T follicular helper cell (primary cell): ENCODE measurements at places on chromosomes 13 and 19.
A peak's percentile ranks its signal among the peaks of the same experiment; 100 is the strongest.

DNA sequence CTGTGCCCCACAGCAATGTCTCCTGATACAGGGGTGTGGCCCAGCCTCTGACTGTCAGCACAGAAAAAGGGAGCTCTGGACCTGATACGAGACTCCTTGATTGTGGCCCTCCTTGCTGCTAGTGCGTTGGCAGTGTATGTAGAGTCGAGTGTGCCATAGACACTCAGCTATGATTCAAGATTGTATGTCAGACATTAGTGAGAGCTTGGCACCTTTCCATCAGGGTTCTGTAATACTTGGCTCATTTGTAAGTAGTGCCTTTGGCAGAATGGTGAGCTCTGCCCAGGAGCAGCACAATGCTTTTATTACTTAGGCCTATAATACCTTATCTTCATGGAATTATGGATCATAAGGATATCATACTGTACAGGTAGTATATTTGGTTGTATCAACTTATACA, 83.4 kb downstream of the ATP8A2 start:
- no peak for DNase-seq

DNA sequence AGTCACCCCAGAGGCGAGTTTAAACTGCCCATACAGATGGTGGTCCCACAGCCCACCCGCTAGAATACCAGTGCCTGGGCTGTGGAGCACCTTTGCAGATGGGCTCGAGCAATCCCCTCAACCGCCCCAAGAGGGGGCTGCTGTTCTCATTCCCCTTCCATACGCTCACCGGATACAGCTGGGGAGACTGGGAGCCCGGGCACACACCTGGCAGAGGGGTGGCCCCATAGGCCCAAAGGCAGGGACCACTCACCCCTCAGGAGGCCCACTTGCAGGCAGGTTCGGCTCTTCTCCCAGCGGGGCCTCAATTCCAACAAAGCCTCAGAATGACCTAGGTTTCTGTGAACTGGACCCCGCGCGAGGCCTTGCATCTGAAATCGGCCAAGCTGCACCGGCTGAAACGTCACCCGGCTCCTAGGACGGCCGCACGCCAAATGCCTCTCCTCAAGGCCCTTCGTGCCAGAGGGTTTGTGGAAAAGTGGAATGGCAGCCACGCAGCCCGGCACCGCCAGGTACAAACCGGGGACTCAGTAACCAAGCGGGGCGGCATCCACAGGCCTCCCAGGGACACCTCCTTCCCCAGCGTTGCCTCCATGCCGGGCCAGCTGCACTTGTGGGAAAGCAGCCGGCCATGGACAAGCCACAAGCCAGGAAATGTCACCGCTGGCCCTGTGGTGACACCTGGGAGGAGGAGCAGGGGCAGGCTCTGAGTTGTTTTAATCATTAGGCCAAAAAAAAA, 18.7 kb downstream of the MLLT1 start:
- peak; percentile 10 for DNase-seq

- no peak for DNase-seq
Observed at GRCh38 chr19:14821937-14822336, 13.0 kb downstream of the OR7A5 start.

- no peak for DNase-seq
Observed at GRCh38 chr13:96388598-96388997, 298.7 kb downstream of the HS6ST3 start.

DNA sequence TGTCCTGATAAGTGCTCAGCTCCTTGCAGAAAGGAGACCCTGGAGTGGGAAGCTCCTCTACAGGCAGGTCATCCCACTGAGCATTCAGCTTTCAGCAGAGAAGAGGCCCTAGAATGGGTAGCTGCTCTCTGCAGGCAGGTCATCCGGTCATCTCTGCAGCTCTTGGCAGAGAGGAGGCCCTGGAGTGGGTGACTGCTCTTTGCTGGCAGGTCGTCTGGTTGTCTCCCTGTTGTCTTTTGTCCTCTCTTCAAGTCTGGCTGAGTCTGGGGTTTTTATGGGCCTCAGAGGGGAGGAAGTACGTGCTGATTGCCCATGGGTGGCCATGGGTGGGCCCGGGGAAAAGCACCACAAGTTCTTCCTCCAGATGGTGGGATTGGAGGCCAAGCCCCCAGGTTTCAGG, 250.3 kb upstream of the EDNRB start:
- DNase-seq, result no peak

- no peak for DNase-seq
Observed at GRCh38 chr13:49995625-49996101, 1.2 kb upstream of the TRIM13 start.

DNA sequence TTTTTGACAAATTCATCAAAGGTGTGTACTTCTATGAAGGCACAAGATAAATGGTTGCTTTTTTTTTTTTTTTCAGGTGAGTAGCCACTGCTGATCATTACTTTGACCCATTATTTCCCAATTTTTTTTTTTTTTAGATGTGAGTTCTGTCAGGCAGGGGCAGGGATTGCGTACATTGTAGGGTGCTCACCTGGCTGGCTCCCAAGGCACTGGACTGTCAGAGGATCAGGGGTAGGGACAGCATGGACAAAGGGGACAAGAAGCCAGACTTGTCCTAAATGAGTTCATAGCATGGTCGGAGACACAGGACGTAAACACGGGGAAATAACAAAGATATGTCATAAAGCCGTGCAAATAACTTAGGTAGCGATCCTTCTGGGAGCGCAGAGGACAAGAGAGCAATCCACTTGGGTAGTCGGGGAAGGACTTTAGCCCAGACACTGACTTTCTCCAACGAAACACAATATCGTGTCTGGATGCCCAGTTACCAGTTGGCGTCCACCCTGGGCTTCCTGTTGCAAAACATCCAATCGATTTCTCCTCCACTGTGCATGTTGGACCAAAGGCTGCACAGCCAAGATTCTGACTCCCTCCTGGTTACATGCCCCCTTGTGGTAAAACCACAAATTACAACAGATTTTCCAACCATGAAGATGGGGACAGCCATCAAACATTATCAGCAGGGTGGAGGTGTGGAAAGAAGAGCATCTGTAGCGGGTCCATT, 27.5 kb upstream of the KATNAL1 start:
- DNase-seq, result no peak
